ENCODE measurements at places on chromosomes 6 and 20.

- DNase-seq = no peak
These were observed 91.7 kb upstream of the PHACTR3 start for GRCh38 chr20:59512651-59513050.

- DNase-seq = no peak
These were observed 102.5 kb downstream of the PAK5 start for GRCh38 chr20:9736373-9736772.

DNA sequence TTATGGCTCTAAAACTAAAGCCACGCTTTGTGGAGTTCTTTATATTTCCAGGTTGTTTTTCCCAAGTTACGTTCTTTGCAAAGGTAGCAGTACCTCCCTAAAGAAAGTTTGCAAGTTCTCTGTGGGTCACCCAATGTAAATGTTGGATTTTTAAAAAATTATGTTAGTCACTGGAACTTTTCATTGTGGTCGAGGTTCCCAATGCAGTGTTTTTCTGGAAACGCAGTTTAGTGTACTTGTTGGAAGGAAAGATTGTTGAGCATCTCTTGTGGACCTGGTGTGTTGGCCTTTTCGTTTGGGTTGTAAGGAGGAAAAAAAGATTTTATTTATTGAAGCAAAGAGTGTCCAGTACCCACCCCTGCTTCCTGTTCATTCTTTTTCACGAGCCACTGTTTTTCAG is 1.4 kb downstream of the TOP1 start:
- no peak for DNase-seq

- no peak for DNase-seq
These were observed 2.3 kb downstream of the PM20D2 start for GRCh38 chr6:89148016-89148750.

- no peak for DNase-seq
These were observed 77.3 kb downstream of the SEL1L2 start for GRCh38 chr20:13913131-13913530.

- DNase-seq = no peak
These were observed 26.1 kb downstream of the SH3BGRL2 start for GRCh38 chr6:79657238-79657637.

- no peak for DNase-seq
These were observed 41.6 kb upstream of the DSE start for GRCh38 chr6:116329156-116329555.

DNA sequence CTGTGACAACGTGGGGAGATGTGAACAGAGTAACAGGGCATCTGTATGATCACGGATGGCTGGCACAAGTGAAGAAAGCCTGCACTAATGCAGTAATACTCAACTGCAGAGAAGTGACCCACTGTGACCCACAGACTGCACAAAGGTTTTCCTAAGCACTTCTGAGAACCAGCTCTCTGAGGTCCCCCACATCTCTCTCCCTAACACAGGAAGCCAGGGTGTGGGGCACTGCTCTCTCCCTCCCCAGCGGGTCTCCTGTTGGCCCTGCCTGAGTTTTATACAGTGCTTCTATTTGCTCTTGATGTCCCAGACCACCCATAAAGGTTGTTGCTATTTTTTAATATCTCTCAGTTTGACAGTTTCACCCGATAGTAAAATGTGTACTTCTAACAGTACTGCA is 11.3 kb downstream of the APMAP start:
- no peak for DNase-seq

GRCh38 chr6:141483598-141484061 is 649.1 kb upstream of the GJE1 start:
- peak; percentile 93 for DNase-seq

DNA sequence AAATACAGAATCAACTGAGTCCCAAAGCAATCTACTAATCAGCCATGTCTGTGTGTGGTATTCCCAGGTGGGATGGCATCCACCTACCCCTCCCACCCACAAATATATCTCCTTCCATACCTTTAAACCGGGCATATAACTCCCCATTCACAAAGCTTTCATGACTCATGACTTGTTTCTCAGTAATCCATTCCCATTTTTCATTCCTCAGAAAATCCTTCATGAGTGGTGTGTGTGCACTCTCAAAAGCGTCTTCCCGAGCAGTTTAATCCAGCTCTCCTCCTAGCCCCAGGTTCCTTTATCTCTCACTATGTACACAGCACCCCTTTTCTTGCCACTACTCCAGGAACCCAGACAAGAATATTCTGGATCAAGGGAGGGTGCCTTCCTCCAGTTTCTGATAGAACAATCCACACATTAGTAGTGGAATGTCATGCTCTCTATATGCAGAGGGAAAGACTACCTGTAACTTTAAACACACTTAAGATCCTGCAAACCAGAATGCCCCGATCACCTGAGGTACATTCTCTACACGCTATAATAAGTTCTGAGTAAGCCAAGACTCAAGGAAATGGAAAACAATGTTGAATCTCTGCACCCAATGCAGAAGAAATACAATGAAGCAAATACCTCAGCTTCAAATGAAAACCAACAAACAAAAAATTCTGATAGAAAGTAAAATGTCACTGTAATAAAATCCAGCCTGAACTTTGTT is 55.7 kb upstream of the IPCEF1 start:
- DNase-seq = no peak
